ENCODE measurements at places on chromosomes 1 and 21.

DNA sequence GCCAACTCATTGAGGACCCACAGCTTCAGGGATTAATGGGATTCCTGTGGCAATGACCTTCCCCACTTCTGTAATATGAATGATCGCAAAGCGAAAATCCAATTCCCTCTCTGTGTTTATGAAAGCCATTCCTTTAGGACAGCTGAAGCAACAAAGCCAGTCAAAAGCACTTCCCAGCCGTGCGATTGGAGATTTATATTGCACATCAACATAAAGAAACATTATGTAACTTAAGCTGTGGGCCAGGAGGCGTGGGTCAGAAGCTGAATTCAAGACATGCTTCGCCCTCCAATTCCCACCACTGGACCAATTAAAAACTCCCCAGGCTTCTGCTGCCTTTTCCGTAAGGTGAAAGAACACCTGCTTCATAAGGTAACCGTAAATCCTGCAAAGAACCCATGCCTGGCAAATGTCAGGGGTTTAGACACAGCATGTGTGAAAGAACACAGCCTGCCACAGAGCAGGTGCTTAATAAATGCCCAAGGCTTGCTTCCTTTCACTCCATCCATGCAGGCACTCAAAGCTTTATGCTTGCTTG is 138.9 kb upstream of the SOD1 start:
- DNase-seq: no peak

- no peak for DNase-seq
Observed at GRCh38 chr1:150604226-150604588, 24.8 kb upstream of the MCL1 start.

GRCh38 chr1:12083766-12084165 is 20.7 kb downstream of the TNFRSF8 start:
- DNase-seq: no peak

- DNase-seq: no peak
Observed at GRCh38 chr1:53643881-53644390, 95.0 kb downstream of the GLIS1 start.

GRCh38 chr1:115242543-115242942 is 95.5 kb downstream of the NGF start:
- no peak for DNase-seq

- DNase-seq: no peak
Observed at GRCh38 chr1:82153272-82153629, 352.5 kb downstream of the ADGRL2 start.

DNA sequence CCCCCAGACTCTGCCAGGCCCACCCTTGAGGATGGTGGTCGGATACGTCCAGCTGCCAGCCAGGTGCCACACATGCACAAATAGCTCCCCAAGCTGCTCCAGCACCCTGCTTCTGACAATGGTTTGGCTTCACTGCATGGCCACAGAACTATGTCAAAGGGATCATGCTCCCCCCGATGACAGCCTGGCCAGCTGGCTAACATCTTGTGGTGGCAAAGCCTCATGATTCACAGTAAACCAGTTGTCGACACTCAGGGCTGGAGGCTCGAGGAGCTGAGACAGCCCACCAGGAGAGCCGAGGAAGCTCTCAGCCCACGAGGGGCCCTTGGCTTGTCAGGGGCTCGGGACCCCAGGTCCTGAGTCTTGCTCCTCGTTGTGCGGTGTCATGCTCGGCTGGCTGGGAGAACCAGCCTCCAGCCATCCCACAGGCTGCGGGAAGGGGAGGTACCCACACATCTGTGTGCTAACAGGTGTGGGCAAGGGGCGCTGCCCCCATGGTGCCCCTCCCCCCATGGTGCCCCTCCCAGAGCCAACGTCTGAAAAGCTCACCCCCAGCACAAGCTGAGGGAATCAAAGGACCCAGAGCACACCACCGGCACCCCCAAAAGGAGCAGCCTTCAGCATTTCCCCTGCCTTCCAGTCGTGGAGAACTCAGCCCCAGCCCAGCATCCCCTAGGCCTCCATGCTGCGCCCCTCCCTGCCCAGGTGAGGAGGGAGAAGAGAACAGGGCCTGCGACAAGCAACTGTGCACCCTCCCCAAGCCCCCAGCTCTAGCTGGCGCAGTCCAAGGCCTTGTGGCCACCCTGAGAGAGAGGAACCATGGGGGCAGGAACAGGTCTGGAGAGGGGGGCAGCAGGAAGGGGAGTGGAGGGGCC is 41.2 kb downstream of the KIF21B start:
- DNase-seq: no peak

- DNase-seq: no peak
Observed at GRCh38 chr1:175207971-175208370, 15.4 kb upstream of the KIAA0040 start.

- DNase-seq: no peak
Observed at GRCh38 chr1:66951513-66951912, 26.7 kb downstream of the MIER1 start.

GRCh38 chr1:242196101-242196500 is 197.2 kb upstream of the MAP1LC3C start:
- DNase-seq: peak; percentile 45

- DNase-seq: no peak
Observed at GRCh38 chr1:107172450-107173170, 31.8 kb downstream of the NTNG1 start.

GRCh38 chr1:2190491-2190976 is 4.0 kb downstream of the FAAP20 start:
- no peak for DNase-seq

DNA sequence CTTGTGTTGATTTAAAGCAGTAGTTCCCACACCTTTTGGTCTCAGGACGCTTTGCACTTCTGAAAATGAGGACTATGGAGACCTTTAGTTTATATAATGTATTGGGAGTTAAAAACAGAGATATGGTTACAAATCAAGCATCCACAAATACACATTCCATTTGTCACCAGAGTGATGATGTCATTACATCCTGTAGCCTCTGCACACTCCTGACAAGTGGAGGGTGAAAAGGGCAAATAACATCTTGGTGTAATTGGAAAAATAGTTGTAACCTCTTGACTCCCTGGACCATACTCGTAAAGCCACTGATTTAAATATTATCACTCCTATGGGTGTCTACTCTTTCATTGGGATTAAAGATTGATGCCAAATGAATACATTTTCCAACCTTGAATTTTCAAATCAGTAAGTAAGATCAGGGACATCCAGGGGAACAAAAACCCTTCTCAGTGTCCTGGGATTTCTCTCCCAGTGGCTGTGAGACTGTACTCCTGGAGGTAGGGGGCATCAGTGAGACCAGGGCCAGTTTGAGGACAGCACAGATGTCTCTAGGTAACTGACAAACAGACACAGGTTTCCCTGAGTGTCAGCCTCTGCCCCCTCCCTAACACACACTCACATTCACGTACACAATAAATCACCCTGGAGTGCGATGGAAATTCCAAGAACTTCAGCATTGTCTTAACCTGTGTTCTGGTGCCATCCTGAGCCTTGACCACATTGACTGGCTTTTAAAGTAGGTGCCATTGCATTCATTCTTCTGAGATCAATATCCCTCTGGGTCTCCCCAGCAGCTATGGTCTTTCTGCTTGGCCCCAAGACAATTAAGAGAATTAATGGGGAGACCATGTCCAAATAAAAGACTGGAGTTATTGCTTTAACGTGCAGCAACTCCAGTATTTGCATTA is 63.0 kb downstream of the NR5A2 start:
- DNase-seq: no peak

GRCh38 chr21:20735257-20735656 is 263.0 kb upstream of the NCAM2 start:
- no peak for DNase-seq

DNA sequence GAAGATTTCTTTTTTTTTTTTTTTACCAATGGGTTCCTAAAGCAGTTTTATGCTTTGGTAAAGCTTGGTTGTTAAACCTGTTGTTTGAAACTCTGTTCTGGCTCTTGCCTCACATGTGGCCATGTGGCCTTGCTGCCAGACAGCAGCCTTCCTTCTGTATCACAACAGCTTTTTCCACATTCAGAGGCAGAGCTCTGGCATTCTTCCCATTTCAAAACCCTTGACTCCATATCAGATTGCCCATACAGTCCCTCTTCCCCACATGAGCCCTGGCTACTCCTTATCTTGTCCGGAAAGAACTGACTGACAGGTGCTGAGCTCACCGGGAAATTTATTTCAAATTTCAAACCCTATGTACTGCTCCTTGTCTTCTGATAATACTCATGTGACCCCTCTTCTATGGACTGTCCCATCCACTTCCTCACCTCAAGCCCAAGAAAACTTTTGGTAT is 38.5 kb upstream of the LAX1 start:
- no peak for DNase-seq

GRCh38 chr1:1033009-1033587 is 13.2 kb downstream of the AGRN start:
- DNase-seq: no peak

GRCh38 chr1:10866321-10867093 is 70.1 kb upstream of the CASZ1 start:
- peak; percentile 33 for DNase-seq

GRCh38 chr1:216598448-216598847 is 124.8 kb downstream of the ESRRG start:
- DNase-seq: no peak

DNA sequence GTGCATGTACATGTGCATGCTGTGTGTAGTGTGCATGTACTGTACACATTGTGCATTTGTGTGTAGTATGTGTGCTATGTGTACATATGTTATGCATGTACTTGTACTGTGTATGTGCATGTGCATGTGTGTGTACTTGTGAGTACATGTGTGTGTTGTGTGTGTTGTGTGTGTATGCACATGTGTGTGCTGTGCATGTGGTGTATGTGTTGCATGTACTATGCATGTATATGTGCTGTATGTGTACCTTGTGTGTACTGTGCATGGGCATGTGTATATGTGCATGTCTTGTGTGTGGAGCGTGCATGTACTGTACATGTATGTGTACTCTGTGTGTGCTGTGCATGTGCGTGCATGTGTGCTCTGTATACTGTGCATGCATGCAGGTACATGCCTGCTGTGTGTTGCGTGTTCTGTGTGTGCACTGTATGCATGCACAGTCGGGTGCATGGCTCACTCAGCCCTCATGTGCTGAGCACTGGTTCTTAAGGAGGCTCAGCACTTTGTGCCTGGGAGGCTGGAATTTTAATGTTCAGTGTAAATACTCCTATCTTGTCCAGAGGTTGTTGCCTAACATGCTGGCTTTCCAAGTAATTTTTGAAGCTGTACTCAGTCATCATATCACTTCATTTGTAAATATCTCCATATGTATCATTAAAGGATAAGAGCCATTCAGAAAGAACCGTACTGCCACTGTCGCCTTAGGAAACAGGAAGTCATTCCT is 32.3 kb downstream of the SNAP47 start:
- DNase-seq: no peak

DNA sequence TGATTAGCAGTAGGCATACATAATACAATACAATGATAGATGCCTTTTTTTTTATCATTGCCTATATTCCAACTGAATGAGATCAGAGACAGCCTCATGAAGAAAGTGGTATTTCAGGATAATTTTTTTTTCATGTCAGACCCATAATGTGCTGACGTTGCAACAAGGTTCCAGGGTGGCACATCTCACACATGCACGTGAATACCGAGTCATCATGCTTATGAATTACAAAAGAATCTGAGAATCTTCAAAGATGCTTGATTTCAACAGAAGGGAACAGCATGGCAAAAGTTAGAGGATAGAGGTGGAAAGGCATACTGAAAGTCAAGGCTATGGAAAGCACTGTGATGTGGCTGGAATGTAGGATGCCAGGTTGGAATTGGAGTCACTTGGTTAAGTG is 5.0 kb upstream of the RNF11 start:
- no peak for DNase-seq

GRCh38 chr1:11321656-11322491 is 48.9 kb downstream of the UBIAD1 start:
- DNase-seq: no peak

DNA sequence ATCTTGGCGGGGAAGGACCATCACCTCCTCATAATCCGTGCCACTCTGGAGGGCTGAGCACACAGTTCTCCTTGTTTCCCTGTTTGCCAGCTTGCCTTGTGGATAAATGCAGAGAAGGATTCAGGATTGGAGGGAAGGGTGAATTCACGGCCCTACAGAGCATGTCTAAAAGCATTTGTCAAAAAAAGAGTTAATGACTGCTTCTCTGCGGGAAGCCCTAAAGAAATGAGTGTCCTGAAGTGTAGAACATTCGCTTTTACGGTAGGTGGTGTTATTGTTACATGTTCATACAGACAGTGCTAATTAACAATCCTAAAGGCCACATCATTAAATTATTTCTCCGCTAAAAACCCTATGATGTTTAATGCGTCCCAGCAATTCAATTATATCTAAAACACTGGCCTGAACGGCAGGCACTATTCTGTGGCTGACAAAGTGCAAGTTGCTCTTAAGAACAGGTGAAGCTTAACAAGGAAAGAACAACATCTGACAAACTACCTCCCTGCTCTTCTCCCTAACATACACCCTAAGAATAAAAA is 112.3 kb upstream of the NFIA start:
- DNase-seq: peak; percentile 54

DNA sequence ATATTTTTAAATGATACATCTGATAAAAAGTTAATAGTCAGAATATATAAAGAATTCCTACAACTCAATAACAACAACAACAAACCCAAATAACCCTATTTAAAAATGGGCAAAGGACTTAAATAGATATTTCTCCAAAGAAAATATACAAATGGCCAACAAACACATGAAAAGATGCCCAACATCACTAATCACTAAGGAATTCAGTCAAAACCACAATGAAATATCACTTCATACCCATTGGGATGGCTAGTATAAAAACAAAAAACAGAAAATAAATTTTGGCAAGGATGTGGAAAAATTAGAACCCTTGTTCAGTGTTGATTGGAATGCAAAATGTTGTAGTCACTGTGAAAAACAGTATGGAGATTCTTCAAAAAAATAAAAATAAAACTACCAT is 184.8 kb upstream of the RAB4A start:
- no peak for DNase-seq

DNA sequence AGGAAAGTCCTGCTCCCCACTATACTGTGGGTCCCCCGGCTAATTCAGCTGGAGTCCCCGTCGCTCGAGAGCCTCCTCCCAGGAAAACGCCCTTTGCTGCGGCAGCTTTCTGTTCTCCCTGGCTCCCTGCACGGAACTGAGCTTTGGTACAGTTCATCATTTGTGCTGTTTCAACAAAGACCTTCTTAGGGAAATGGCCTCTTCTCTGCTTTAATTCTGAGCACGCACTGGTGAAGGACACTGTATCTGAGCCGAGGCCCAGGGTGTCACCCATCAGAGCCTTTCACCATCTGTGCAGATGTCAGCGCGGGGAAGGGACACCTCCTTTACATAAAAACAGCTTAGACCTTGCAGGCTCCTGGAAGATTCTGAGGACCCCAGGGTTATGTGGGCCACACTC is 13.5 kb upstream of the PEX10 start:
- no peak for DNase-seq

GRCh38 chr1:42429603-42430002 is 26.2 kb downstream of the ZMYND12 start:
- no peak for DNase-seq

GRCh38 chr1:28175955-28176485 is 470 bp downstream of the PTAFR start:
- no peak for DNase-seq

GRCh38 chr1:117321680-117322609 is 45.3 kb upstream of the MAN1A2 start:
- no peak for DNase-seq

All from RWPE1 (cell line).